ENCODE measurements at places on chromosomes 1 and 21. TPM values are rescaled to one million over a fixed set of nuclear protein-coding genes. Genes with fewer than 3 reads are reported as not detected.

The DISP3 gene
- 2.0 TPM for total RNA-seq

DNA sequence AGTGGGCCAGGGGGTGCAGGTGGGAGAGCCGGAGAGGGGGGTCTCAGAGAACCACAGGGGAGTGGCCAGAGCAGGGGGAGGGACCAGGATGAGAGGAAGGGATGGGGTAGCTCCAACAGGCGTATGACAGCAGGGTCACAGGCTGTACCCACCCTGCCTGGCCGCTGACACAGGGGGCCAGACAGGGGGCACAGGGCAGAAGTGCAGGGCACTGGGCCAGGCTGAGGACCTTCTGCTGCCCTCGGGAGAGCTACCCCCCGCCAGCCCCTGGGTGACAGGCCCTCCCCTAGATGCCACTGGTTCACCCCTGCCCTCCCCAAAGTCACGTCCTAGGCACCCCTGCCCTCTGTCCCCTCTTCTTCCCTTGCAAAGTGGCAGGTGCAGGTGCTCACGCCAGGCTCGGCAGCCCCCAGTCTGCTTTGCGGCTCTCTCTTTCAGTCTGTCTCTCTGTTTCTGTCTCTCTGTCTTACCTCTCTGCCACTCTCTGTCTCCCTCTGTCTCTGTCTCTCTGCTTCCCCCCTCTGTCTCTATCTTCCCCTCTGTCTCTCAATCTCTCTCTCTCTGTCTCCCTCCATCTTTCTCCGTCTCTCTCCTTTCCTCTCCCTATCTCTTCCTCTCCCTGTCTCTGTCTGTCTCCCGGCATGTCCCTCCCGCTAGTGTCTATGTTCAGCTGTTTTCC, 48.5 kb downstream of the WNT9A start:
- DNase-seq = no peak

DNA sequence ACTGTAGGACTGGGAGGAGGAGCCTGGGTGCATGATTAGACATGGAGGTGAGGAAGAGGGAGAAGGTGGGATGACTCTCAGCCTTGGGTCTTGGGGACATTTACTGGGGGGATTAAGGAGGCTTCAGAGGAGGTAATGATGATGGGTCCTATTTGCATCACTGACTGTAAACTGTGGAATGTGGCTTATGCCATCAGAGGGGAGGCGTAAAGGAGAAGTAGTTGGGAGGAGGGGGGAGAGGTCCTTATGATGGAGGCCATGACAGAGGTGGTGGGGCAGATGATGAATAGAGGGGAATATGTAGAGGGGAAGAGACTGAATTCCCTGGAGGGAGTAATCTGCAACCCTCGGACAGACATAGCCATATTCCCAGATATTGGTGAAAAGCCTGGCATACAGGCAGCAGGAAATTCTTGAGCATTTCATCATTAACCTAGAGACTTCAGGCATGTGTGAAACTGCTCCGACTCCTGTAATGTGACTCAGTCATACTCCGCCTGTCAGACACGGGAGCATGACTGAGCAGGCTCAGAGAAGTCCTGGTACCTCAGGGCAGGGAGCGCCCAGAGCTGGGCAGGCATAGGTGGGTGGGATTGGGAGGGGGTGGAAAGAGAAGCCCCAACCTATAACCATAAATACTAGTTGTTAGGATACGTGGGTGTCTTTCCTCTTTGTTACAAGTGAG, 8.0 kb upstream of the LCE5A start:
- no peak for DNase-seq

DNA sequence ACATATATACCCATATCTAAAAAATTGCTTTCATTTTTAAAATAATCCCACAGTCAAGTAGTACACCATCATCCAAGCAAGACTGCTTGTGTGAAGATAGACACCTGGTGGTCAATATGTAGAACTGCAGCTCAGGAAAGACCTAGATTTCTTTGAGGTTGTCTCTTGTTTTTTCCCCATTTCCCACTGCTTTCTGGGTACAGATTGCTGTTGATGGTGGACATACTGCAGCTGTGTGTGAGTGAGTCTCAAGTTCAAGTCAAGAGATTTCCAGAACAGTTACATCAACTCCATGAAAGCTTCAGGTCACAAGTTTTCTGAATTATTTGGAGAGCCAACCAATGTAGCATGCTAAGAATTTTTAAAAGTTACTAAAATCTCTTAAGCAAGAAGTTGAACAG, 306.4 kb downstream of the DUSP10 start:
- DNase-seq = peak; percentile 46

The NIPAL3 gene
- 6.9 TPM for total RNA-seq

DNA sequence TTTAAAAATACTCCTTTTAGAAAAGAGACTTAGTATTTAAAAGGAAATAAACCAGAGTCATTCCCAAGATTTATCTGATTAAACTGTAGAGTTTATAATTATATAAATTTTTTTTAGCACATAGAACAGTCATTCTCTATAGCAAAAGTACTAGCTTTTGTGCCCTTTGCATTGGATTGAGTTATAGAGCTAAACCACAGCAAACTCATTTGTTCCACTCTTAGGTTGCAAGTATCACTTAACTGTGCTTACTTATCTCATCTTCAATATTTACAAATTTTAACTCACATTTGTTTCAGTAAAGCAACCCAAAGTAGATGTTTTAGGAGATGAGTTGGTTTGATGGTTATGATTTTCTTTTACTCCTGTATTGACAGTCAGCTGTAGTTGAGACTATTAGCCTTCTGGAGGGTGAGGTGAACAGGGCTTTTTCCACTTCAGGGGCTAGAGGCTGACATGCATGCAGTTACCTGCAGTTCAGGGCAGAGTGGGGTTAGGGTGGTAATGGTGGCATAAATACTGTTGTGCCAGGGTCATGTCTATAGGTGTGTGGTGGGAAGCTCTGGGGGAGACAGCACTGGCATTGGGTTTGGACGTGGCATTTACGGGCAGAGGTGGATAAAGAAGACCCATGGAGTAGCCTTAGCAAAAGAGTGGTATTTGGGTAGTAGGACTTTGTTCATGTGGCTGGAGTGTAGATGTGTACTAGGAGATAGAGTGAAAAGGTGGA, 42.1 kb downstream of the DYRK1A start:
- DNase-seq = no peak

DNA sequence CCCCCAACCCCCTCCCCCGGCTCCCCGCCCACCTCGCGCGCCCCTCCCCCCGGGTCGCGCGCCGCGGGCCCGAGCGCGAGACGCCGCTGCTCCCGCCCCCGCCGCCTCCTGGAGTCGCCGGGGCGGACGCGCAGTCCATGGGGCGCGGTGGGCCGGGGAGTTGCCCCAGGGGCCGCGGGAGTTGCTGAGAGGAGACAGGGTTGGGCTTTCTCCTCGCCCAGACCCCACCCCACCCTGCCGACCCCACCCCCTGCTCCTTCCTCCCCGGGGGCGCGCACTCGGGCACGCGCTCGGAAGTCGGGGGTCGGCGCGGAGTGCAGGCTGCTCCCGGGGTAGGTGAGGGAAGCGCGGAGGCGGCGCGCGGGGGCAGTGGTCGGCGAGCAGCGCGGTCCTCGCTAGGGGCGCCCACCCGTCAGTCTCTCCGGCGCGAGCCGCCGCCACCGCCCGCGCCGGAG, at the start of gene LAMC1:
Gene LAMC1, plus strand, starts transcription at position 275 of the 455 bp plus-strand sequence. CDS start 297 bp downstream, outside the sequence.
- DNase-seq = peak; percentile 97

The GJA5 gene
- total RNA-seq = 0.11 TPM

- no peak for DNase-seq
Measured at GRCh38 chr1:178565586-178565985, 52.7 kb downstream of the TEX35 start.

GRCh38 chr1:84842748-84843231, 50.2 kb downstream of the LPAR3 start:
- no peak for DNase-seq

DNA sequence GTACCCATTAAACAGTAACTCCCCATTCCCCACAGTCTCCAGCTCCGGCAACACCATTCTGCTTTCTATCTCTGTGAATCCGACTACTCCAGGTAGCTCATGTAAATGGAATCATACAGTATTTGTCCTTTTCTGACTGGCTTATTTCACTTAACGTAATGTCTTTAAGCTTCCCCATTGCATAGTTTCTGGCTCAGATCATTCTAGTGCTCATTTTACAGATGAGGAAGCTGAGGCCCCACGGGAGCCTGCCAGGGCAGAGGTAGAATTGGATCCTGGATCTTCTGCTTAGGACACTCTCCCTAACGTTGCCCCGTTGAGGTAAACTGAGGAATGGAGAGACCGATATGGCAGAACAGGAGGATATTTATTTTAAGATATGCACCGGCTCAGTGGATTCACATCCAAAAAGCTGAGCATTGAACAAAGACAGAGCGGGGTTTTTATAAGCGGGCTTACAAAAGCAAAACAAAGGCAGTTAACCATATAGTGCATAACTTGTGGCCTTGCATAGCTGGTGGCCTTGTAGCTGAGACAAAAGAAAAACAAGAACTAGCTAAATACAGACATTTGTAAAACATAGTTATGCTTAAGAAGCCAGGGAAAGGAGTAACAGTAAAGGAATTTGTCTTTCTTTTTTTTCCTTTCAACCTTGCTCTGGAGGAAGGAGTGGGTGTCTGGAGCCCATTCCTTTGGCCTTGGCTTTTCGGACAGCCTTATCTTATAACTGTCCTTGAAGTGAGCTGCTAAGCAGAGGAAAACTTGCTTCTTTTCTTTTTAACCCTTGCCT, 15.3 kb upstream of the KLHDC8A start:
- DNase-seq = no peak
